ENCODE measurements at places on chromosomes 4 and X. TPM values are rescaled to one million over a fixed set of nuclear protein-coding genes. Genes with fewer than 3 reads are reported as not detected.

DNA sequence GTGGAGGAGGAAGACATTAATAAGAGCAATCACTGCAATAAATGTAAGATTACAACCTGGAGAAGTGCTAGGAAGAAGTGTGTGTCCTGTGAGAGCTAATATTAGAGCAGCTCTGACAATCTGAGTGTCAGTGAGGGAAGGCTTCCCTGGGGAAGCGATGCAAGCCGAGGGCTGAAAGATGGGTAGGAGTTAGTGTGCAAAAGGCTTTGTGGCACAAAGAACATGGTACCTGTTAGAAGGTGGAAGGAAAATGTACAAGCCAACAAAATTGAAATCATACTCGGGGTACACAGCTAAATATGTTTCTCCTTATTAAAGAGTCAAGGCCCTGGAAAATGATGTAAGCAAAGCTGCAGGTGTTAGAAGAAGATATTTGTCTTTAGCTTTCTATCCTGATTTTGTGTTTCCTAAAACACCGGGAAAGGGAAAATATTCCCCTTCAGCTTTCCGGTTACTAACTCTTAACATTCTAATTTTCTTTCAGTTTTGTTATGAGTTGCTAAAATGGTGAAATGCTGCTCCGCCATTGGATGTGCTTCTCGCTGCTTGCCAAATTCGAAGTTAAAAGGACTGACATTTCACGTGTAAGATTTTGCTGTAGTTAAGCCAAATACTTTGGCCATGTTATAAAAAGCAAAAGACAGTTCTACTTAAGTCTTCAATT is 808 bp downstream of the THAP6 start:
- DNase-seq = peak; percentile 4

Gene CT47B1
- total RNA-seq = not detected

- DNase-seq = no peak
Measured at GRCh38 chr4:91019513-91019912, 892.3 kb downstream of the CCSER1 start.

GRCh38 chr4:75308049-75308448 is 206.2 kb downstream of the RCHY1 start:
- no peak for DNase-seq

DNA sequence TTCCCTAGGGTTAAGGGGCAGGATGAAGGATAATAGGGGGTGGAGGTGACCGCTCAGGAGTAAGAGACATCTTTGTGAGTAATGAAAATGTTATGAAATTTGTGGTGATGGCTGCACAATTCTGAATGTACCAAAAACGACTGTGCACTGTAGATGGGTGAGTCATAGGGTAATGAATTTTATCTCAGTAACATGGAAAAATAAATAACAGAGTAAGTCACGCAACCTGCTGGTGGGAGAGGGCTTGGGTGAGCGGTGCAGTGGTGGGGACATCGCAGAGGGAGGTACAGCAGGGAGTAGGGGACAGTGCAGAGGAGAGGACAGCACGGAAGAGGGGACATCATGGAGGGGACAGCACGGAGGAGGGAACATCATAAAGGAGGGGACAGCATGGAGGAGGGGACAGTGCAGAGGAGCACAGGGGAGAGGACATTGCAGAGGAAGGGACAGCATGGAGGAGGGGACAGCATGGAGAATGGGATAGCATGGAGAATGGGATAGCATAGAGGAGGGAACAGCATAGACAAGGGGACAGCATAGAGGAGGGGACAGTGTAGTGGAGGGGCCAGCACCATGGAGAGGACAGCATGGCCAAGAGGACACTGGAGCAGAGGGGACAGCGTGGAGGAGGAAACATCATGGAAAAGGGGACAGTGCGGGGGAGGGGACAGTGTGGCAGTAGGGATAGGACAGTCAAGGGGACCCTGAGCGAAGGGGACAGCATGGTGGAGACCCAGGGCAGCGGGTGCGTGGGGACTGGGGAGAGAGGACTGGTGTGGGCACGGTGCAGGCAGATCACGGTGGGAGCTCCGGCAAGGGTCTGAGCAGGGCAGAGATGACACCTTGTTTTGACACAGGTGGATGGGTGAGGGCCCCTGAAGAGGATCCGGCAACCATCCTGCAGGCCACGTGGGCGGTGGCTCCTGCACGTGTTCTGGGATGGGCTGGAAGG is 68.5 kb upstream of the MXD4 start:
- DNase-seq = peak; percentile 89

- DNase-seq = peak; percentile 48
Measured at GRCh38 chr4:38281371-38282071, 321.3 kb downstream of the PTTG2 start.

- no peak for DNase-seq
Measured at GRCh38 chrX:121191779-121192178, 144.4 kb downstream of the GLUD2 start.

Data from mammary epithelial cell (primary cell).